Subcutaneous adipose tissue (tissue), 4 donors: ENCODE measurements at places on chromosomes 3 and 15. TPM values are rescaled to one million over a fixed set of nuclear protein-coding genes. Genes with fewer than 3 reads are reported as not detected.

XCR1 gene
- total RNA-seq, result not detected

IL17RD gene
- total RNA-seq, result 0.98 TPM

GATM gene
- total RNA-seq, result 14.8 TPM

WDR72 gene
- not detected for total RNA-seq

SAMMSON gene
- total RNA-seq, result not detected

LHFPL4 gene
- total RNA-seq, result not detected

SLC9C1 gene
- total RNA-seq, result not detected

ITGA11 gene
- total RNA-seq, result 8.3 TPM

NOX5 gene
- total RNA-seq, result 0.44 TPM

B3GNT5 gene
- total RNA-seq, result 15.3 TPM

GOLGA8T gene
- not detected for total RNA-seq

CMTM8 gene
- total RNA-seq, result 5.1 TPM

CSPG5 gene
- 0.66 TPM for total RNA-seq

HEG1 gene
- 43.4 TPM for total RNA-seq

CDHR4 gene
- total RNA-seq, result not detected

RHCG gene
- 0.82 TPM for total RNA-seq

SKOR1 gene
- total RNA-seq, result not detected

TERC gene
- total RNA-seq, result 135 TPM

CYP8B1 gene
- not detected for total RNA-seq

SLC22A14 gene
- total RNA-seq, result not detected

TMEM207 gene
- total RNA-seq, result not detected

NRROS gene
- 22.3 TPM for total RNA-seq

C3orf49 gene
- not detected for total RNA-seq

ADCY5 gene
- total RNA-seq, result 52.2 TPM

GOLGA6D gene
- total RNA-seq, result not detected

ZNF385D gene
- 8.7 TPM for total RNA-seq

ZNF80 gene
- not detected for total RNA-seq

MYZAP gene
- total RNA-seq, result 28.9 TPM

ACTL6A gene
- 33.0 TPM for total RNA-seq

PTPN23 gene
- 27.3 TPM for total RNA-seq

IL5RA gene
- 0.98 TPM for total RNA-seq

CCR9 gene
- not detected for total RNA-seq

SOX14 gene
- not detected for total RNA-seq

CLDN11 gene
- total RNA-seq, result 8.8 TPM

SLC2A2 gene
- total RNA-seq, result not detected

AADACL2 gene
- not detected for total RNA-seq

ITIH1 gene
- total RNA-seq, result not detected
